ENCODE measurements at places on chromosomes 11 and 22.

- no peak for DNase-seq
These were observed 96.5 kb downstream of the LUZP2 start for GRCh38 chr11:24593332-24593731.

DNA sequence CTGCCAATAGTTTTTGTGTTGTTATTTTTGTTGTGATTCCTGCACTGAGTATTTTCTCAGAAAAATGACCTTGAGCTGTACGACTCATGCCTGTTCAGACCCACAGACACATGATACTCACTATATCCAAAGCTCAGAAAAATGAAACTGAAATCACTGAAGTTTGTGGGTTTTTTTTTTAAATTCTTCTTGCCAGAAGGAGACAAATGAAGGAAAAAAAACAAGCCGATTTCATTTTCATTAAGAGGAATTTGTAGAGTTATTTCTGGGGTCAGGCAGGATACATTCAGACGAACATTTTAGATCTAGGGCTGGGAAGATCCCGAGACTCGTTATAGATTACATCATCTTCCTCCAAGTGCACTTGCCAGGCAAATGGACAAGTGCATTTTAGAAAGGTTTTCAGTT is 60.4 kb downstream of the BMAL1 start:
- DNase-seq = no peak

- peak; percentile 58 for DNase-seq
These were observed 29.1 kb upstream of the TP53I11 start for GRCh38 chr11:44979543-44980399.

GRCh38 chr22:44926491-44927415 is 83.1 kb downstream of the PHF21B start:
- DNase-seq = no peak

DNA sequence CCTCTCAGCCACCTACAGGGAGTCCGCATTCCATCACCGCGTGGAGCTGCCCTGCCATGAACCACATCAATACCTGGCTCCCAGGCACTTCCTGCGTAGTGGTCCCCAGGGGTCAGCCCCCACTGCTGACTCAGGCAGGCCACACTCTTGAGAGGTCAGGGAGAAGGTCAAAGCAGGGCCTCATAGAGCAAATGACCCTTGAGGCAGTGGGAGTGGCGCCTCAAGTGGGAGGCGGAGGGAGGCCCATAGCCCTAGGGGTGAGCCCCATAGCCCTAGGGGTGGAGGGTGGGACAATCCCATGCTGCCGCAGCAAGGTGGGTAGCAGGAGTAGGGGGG is 5.0 kb downstream of the PRDX5 start:
- DNase-seq = no peak

GRCh38 chr11:123838659-123839058 is 32.5 kb upstream of the OR6M1 start:
- DNase-seq = no peak

DNA sequence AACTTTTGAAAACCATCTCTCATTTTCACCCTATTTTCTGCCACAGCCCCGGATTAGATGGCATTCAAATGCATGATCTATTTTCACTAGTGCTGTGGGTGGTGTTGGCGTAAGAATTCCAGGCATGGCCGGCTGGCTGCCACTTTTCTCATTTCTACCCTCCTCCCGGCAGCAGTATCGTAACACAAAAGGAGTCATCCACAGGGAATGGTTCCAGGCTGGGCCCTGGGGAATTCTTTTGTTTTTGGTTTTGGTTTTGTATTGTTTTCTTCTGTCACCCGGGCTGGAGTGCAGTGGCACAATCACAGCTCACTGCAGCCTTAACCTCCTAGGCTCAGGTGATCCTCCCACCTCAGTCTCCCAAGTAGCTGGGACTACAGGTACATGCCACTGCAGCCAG is 13.8 kb downstream of the JAML start:
- peak; percentile 44 for DNase-seq

DNA sequence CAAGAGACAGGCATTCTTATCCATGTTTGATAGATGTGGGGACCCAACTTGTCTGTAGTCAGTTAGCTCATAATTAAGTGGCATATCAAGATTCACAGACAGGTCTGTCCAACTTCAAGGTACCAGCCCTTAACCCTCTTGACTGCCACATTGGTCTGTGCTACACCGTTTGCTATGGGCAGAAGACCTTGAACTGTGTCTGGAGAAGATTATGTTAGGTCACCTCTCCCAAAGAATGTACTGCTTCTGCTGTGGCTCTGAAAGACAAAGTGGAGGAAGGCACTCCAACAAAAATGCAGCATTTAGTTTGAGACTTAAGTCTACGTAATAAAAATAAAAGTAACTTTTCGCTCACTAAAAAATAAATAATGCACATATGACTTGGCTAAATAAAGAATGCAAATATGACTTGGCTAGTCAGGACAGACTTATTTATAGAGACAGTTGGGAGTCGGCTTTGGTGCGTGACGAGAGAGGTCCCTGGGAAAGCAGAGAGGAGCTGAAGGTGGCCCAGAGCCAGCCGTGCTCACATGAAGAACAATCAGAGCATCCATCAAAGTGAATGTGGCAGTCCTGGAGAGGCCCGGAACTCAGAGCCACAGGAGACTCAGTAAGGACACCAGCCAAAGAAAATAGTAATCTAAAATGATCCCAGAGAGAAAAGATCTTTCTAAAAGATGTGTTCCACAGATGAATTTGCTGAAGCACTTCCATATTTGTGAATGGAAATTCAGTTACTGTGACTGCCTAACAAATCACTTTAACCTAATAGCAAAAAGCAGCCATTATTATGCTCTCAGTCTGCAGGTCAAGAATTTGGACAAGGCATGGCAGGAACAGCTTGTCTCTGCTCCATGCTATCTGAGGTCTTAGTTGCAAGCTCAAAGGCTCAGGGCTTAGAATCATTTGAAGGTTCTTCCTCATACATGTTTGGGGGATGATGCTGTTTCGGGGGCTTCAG is 35.0 kb downstream of the CWC15 start:
- DNase-seq = no peak

DNA sequence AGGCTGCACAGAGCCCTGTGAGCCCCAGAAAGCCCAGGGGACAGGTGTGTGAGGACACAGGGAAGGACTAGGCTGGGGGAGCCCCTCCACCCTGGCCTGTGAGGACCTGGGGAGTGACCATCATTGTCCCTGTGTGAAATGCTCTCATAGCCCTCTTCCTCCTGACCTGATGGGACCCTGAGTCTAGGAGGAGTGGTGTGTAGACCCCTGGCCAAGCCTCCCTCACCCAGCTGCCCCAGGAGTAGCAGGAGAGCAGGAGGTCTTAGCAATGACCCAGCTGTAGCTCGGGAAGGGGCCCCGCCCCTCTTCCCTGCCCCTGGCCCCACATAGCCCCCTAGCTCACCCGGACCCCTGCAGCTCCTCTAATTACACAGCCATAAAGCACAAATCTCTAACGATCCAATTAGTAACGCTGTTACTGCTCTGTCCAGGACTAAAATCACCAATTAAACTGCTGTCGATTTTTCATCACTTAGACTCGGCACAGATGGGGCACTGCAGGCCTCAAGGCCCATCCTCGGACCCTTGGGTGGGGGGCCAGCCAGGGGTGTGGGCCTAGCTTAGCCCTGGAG is 6.6 kb upstream of the CABP7 start:
- DNase-seq = no peak

DNA sequence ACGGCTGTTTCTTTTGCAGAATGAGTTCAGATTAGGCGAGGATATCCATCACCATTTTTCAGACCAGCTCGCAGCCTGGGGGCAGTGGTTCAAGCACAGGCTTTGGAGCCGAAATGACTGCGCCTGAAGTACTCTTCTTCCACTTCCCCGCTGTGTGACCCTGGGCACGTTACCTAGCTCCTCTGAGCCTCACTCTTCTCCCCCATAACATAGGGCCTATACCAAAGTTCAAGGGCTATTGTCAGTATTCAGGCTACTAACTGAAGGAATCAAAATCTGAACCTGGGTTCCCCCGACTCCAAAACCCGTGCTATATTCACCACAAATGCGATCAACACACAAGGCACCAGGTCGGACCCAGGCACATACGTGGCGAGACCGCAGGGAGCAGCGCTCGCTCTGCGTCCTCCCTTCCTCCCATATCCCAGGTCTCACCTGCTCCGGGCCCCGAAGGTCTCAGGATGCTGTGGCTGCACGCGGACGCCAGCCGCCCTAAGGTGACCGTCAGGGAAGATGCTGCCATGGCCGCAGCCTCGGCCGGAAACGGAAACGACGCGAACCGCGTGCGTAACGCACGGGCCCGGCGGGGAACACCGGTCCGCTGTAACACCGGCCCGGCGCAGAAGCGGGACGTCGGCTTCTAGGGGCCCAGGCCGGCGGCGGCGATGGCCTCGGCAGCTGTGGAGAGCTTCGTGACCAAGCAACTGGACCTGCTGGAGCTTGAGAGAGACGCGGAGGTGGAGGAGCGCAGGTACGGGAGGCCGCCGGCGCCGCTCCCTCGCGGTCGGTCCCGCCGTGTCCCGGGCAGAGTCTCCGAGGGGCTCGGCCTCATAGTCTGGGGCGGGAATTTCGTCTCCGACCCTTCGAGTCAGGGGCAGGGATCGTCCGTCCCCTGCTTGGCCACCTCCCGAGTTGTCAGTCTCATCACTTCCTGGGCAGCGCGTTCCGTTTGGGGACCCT is at the start of the genes IGHMBP2 and MRPL21:
Gene IGHMBP2 (plus strand): TSS at position 604 of the 960 bp plus-strand sequence. CDS start 62 bp downstream, at position 666.
Gene MRPL21 (minus strand): TSS at position 545 of the 960 bp plus-strand sequence. CDS start 22 bp downstream, at position 523.
- DNase-seq = peak; percentile 78

GRCh38 chr22:42269432-42270175 is 849 bp downstream of the TCF20 start:
- DNase-seq = no peak

DNA sequence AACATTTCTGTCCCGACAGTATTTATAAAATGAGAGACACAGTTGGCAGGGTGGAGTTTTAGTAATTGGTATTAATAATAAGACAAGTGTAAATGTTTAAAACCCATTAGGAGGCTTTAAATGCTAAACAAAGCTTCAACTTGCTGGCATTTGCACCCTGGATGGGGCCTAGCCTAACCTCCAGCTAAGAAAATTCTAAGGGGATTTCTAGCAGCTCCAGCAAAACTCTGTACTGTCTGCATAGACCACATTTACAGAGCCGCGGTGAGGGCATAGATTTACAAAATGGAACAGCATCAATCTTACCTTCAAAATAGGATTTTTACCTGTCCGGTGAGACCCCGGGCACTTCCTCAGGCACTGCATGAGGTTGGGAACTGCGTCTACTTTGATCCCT is 113.9 kb upstream of the ANO1 start:
- DNase-seq = no peak

GRCh38 chr11:124586238-124586860 is 16.6 kb downstream of the OR8A1 start:
- no peak for DNase-seq

- DNase-seq = no peak
These were observed 57.3 kb downstream of the BDNF start for GRCh38 chr11:27642954-27643353.

DNA sequence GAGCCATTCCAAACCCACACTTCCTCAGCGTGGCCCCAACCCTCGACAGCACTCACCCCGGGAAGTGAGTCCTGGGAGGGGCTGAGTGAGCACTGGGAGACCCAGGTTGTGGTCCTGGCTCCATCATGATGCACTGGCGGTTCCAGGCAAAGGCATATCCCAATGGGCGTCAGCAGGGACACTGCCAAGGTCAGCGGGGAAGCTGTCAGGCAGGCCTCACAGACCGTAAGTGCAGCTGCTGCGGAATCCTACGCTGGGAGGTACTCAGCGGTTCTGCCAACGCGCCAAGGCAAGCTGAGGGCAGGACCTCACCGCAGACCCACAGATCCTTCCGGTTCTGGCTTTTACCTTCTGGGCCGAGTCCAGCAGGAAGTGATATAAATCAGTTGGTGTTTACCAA is 1.4 kb upstream of the GAL3ST1 start:
- DNase-seq = no peak

GRCh38 chr11:2804189-2804588 is 81.4 kb downstream of the CDKN1C start:
- no peak for DNase-seq

- no peak for DNase-seq
These were observed 54.3 kb downstream of the SCUBE1 start for GRCh38 chr22:43288807-43289420.

GRCh38 chr11:110830747-110831146 is 118.5 kb upstream of the ARHGAP20 start:
- no peak for DNase-seq

DNA sequence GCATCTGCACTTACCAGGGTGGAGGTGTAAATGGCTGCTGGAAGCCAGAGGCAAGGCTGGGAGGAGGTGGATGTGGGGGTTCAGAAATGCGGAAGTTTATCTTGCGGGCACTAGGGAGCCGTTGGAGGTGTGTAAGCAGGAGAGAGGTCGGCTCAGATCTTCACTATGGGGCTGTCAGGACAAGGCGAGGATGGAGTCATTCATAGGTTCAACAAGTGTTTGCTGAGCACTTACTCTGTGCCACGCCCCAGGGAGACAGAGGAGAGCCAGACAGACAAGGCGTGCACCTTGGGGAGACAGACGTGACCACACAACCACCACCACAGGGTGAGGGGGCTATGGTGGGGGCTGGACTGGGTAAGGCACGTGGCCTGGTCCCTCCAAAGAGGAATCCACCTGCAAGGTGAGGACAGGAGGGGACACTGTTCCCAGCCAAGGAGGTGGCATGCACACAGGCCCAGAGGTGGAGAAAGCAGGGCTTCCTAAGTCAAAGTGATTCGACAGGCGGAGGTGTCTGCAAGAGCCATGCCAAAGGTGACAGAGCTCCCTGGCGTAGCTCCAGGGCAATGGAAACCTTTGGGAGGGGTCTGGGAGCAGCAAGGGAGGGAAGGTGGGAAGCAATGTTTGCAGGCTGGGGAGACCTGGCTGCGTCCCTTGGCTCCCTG is 30.8 kb upstream of the TCF20 start:
- DNase-seq = no peak

- DNase-seq = no peak
These were observed 12.8 kb downstream of the DGCR2 start for GRCh38 chr22:19109198-19110063.

- DNase-seq = no peak
These were observed 10.5 kb downstream of the AASDHPPT start for GRCh38 chr11:106087815-106088435.

GRCh38 chr11:78179459-78180071 is 8.9 kb downstream of the KCTD21 start:
- DNase-seq = no peak

- no peak for DNase-seq
These were observed 7.5 kb upstream of the PDE3B start for GRCh38 chr11:14636119-14636518.

- DNase-seq = no peak
These were observed 21.5 kb downstream of the CYTH4 start for GRCh38 chr22:37303821-37304274.

GRCh38 chr11:82832983-82833382 is 67.2 kb downstream of the PRCP start:
- no peak for DNase-seq

Data from NCI-H2107 (cell line).